ENCODE measurements at places on chromosomes 1 and 21. TPM values are rescaled to one million over a fixed set of nuclear protein-coding genes. Genes with fewer than 3 reads are reported as not detected.

DNA sequence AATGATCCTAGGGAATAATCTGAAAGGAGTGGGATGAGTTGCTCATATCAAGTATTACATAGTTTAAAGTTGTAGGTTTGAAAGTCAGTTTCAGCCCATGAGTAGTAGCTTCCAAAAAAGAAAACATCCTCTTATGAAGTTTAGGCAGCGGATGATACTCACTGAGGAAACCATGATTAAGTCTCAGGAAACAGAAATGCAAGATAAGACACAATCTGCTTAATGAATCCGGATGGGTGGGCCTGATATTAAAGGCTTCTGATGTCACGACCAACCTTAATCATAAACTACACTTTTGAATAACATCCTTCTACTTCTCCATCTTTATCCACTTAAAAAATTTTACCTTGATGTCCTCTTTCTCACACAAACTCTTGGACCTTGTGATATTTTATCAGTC lies 61.8 kb downstream of the S1PR1 start:
- no peak for DNase-seq

GRCh38 chr21:26842300-26842699 lies 2.9 kb downstream of the ADAMTS1 start:
- no peak for DNase-seq

USH2A gene
- total RNA-seq = not detected

PPM1J gene
- 1.3 TPM for total RNA-seq

- DNase-seq = peak; percentile 48
Measured at GRCh38 chr1:99496067-99496466, 149.8 kb upstream of the PALMD start.

- DNase-seq = no peak
Measured at GRCh38 chr1:111454859-111455641, 5.8 kb downstream of the ATP5PB start.

- DNase-seq = no peak
Measured at GRCh38 chr1:21868941-21869454, 56.9 kb downstream of the LDLRAD2 start.

DNA sequence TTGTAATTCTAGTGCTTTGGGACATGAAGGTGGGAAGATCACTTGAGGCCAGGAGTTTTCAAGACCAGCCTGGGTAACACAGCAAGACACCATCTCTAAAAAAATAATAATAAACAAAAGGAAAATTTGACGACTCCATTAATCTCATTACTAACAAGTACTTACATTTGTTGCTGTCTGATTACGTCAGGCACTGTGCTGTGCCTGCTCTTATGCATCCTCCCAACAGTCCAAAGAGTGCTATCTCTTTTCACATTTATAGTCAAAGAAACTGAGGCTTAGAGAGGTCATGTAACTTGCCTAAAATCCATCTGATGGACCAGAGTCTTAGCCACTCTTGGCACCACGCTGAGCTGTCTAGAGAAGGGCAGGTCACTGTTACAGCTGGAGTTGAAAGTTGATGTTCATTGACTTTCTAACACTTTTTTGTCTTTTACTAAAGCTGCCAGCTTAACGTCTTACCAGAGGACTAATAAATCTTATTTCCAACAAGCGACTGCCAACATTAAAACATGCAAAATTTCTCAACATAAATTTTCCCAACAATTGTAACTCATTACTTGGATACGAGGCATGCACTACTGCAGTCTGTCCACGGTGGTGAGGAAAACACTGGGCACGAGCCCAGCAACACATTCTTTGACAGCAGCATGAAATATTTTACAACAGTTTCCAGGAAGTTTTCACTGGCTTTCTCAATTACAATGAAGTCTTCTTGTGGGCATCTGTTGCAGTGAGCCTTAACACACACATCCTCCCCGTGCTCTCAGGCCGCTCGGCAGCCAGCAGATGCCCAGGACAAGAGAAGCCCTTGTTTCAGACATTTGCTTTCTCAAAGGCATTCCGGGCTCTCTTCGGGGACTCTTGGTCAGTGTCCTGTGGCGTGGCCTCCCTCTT lies 262.9 kb upstream of the PROX1 start:
- DNase-seq = peak; percentile 10

DNA sequence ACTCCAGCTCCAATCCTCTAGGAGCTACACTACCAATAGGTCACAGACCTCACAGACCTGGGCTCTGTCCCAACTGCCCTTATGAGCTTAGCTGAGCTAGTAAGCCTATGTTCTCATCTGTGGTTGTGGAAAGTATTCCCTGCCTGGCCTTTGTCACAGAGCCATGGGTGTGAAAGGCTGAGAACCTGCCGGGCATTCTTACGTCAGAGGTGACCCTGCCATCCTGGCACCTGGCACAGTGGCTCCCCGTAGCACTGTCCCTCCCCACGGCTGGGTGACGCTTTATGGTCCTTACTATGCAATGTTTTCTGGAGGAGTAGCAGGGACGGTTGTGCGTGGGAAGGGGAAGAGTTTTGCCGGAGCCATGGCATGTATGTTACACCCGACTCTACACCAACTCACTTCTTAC lies 3.5 kb downstream of the TNFRSF1B start:
- peak; percentile 28 for DNase-seq

GRCh38 chr1:221272940-221273339 lies 393.7 kb downstream of the HLX start:
- peak; percentile 12 for DNase-seq
